Jurkat, Clone E6-1 (cell line): ENCODE measurements at places on chromosomes 5 and 9.

DNA sequence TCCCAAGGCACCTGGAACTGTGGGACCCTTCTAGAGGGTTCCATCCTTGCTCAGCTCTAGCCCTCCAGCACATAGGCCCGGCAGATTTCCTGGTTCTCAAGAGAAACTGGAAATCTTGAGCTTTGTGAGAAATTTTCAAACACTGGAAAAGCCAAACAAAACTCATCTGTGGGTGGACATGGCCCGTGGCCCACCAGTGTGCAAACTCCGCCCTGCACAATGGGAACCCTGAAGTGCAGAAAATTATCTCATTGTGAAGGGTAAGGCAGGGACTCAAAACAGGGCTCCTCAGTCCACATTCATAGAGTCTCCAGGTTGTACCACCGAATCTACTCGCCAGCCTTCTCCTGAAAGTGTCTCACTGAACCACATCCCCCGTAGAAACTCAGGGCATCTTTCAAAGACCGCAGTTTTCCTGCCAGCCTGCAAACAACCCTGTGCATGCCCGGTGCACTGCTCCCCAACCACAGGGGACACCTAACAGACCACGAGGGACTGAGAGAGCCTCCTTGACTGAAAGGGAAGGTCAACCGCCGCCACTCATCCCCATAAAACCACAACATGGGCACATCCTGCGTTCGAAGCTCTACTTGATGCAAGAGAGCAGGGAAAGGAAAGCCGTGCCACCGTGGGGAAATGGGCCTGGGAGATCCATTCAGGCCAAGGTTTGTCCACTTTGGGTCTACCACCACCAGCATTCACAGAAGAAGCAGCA is 18.1 kb downstream of the ADAMTS2 start:
- no peak for DNase-seq

DNA sequence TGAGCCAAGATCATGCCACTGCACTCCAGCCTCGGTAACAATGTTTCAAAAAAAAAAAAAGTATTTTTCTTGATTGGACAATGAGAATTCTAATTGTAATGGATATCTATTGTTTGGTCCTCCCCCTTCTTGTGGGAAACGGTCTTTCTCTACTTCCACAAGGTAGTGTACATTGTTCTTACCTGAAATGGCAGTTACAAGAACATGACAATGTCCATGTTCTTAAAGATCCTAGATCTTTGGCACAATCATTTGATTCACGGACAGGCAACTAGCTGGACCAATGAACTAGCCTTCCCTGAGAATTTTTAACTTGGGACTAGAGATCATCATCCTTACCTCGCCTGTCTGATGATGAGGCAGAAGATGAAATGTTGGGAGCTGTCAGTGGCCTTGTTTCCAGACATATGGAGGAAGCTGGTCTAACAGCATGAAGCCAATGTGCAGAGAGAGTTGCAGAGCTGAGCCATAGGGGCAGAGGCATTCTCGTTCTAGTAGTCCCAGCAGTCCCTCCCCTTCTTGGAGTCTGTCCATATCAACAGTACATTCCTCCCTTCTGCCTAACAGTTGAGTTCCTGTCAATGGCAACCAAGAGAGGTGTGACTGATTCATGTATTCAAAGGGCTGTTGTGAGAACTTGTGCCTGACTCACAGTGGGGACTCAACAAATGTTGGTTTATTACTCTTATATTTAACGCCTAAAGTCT is 2.1 kb upstream of the MARCHF6 start:
- no peak for DNase-seq

GRCh38 chr5:109844148-109844547 is 154.4 kb downstream of the MAN2A1 start:
- DNase-seq, result no peak

GRCh38 chr5:54646356-54647101 is 129.0 kb downstream of the SNX18 start:
- peak; percentile 54 for DNase-seq

DNA sequence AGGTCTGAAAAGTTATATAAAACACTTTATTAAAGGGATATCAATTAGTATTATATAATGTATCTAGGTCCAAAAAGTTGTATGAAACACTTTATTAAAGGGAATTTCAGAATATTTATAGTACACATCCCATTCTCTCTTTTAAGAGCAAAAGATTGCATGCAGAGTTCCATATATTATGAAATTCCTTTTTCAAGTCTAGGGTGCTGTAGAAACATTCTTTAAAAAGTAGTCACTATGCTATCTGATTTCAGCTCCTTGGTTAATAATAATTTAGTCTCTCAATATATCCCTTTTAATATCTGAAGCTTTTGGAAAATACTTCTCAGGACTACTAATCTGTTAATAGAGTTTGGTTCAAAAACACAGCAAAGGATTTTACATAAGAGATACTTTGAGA is 1496.1 kb upstream of the C9orf72 start:
- no peak for DNase-seq

GRCh38 chr5:126531543-126532120 is 63.4 kb downstream of the ALDH7A1 start:
- DNase-seq, result no peak

GRCh38 chr9:2987679-2988078 is 143.8 kb upstream of the PUM3 start:
- DNase-seq, result no peak

GRCh38 chr9:21854119-21854518 is 51.7 kb downstream of the MTAP start:
- DNase-seq, result no peak

DNA sequence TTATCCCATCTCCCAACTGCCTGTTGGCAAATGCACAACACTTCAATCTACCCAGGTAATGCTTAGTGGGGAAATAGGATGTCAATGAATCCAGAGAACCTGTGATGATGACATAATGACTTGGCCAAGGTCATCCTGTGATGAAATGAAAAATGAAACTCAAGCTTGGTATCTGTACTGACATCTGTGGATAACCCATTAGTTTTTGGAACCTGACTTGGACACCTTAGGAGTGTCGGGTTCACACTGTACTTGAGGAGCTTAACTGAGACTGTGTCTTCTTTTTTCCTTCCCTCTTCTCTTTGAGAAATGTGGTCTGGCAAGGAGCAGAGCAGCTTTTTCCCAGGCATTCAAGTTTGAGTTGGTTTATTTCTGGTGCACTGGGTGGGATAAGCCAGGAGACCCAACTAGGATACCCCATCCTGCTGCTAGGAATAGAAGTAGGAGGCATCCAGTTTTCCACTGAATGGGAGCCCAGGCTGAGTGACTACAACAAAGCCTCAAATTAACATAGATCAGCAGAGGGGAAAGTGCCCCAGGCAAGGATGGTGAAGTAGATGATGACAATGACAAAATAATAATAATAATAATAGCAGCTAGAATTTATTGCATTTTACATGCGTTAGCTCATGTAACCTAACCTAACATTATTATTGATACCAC is 72.1 kb downstream of the ADRB2 start:
- no peak for DNase-seq

DNA sequence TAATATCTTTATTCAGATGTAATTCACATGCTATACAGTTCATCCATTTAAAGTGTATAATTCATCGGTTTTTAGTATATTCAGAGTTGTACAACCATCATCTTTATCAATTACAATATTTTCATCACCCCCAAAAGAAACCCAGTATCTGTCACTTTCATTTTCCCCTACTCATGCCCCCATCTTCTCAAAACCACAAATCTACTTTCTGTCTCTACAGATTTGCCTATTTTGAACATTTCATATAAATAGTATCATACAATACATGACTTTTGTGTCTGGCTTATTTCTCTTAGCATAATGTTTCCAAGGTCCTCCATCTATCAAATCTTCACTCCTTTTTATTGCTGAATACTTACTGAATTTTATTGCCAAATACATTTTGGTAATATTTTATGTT is 305.1 kb upstream of the SGCD start:
- DNase-seq, result no peak

DNA sequence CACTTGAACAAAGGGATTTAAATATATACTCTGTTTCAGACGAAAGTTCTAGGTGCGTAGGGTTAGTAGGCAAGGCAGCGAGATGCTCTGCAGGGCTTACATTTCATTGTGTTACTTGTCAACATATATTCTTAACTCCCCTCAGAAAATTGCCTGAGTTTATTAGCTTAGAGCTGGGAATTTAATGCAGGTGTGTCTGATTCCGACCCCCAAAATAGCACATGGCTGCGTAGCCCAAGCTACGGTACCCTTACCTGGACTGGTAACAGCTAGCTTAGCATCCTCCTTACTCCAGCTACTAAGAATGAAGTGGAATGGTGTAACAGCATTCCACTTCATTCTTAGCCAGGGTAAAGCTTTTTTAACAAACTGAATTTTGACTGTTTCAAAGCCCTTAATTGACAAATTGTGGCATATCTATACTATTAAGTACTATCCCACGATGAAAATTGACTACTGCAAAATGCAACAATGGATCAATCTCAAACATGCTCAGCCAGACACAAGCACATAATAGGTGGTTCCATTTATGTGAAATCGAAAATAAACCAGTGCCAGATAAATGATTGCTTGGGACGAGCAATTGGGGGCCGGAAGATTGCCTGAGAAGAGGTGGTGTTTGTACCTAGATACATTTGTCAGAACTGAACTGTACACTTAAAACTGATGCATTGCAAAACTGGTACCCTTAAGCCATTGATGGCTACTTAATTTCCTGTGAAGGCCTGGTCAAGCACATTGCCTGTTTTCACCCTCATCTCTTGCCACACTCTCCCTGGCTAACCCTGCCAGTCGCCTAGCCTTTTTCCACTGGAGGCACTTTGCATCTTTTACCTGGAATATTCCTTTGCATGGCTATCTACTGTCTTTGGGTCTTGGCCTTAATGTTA is 3.0 kb upstream of the FGF18 start:
- no peak for DNase-seq

GRCh38 chr5:91058575-91058974 is 324.5 kb downstream of the ARRDC3 start:
- no peak for DNase-seq

DNA sequence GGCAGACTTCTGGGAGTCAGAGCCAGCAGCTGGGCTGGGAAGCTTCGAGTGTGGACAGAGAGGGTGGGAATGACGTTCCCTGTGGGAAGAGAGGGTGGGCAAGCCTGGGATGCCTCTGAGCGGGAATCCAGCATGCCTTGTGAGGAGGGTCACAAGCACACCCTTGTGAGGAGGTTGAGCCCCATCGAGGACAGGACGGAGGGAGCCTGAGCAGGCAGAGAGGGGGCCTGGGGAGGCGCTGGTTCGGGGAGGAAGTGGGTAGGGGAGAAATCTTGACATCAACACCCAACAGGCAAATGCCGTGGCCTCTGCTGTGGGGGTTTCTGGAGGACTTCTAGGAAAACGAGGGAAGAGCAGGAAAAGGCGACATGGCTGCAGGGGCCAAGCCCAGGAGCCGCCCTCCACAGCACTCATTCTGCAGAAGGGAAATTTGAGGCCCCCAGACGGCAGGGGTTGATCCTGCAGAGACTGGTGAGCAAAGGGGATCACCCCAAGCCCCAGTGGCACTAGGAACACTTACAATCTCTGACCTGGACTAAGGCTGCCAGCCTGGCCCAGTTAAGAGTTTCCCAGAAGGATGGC is 1.1 kb upstream of the IL13 start:
- DNase-seq, result no peak

- DNase-seq, result no peak
Measured at GRCh38 chr5:158810615-158811014, 289.1 kb downstream of the EBF1 start.

- DNase-seq, result no peak
Measured at GRCh38 chr5:35823347-35824098, 33.2 kb upstream of the IL7R start.

GRCh38 chr9:103721056-103721455 is 373.1 kb upstream of the SMC2 start:
- no peak for DNase-seq
